ENCODE measurements at places on chromosomes 5 and 9.

DNA sequence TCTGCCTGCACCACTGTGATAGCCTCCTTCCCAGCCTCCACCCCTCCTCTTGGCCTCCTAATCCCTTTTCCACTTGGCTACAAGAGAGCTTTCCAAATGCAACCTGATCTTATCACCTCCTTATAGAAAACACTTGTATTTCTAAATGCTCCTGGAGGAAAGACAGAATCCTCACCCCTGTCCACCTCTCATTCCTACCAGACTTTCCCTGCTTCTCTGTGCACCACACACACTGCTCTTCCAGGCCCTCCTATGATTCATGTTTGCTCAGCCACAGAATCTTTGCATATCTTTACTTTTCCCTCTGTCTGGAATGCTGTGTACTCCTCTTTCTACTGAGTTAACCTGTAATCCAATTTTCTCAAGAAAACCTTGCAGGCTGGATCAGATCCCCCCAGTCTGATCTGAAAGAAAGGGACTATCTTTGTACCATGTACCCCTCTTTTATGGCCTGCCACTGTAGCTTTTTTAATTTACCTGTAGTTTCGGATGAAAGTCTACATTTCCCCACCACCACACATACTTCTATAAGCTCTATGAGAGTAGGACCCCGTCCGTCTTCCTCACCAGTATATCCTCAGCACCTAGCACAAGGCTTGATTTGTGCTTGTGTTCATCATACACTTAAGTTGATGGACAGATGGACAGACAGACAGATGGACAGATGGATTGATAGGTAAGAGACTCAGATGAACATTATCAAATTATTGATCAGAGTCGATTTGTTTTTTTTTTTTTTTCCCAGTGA lies 95.3 kb downstream of the GALNT10 start:
- no peak for DNase-seq

- DNase-seq, result no peak
Measured at GRCh38 chr9:104494808-104495207, 9.3 kb upstream of the OR13F1 start.

DNA sequence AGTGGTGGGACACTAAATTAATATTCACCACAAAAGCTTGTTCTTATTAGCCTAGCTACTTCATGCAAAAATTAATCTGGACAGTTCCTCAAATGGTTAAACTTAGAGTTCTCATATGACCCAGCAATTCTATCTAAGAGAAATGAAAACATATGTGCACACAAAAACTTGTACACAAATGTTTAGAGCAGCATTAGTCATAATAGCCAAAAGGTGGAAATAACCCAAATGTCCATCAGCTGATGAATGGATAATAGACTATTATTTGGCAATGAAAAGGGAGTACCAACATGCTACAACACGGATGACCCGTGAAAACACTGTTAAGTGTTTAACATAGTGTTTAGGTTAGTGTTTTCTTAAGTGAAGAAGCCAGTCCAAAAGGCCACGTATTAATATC lies 32.8 kb upstream of the TNIP1 start:
- DNase-seq, result no peak

DNA sequence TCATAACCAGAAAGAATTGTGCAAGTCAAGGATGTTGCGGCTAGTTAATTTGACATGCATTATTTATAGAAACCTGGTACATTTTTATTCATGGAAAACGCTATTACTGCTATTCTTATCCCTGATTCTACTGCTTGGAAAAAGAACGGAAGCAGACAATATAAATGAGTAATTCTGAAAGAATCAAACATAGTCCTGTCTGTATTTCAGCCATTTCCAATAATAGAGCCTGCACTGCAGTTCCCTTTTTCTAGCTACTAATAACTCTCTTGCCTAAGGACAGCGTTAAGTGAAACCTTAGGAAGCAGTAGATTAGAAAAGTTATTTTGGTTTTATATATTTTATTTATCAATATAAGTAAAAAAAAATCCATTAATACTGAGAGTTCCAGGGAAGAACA lies 414.9 kb downstream of the CYLC2 start:
- no peak for DNase-seq

- DNase-seq, result no peak
Measured at GRCh38 chr5:13063088-13063487, 881.4 kb downstream of the DNAH5 start.

GRCh38 chr9:36191686-36192085 lies 965 bp downstream of the CLTA start:
- DNase-seq, result no peak

- DNase-seq, result no peak
Measured at GRCh38 chr5:83540105-83540504, 68.6 kb downstream of the VCAN start.

GRCh38 chr9:76394960-76395252 lies 680 bp upstream of the RFK start:
- DNase-seq, result peak; percentile 64

DNA sequence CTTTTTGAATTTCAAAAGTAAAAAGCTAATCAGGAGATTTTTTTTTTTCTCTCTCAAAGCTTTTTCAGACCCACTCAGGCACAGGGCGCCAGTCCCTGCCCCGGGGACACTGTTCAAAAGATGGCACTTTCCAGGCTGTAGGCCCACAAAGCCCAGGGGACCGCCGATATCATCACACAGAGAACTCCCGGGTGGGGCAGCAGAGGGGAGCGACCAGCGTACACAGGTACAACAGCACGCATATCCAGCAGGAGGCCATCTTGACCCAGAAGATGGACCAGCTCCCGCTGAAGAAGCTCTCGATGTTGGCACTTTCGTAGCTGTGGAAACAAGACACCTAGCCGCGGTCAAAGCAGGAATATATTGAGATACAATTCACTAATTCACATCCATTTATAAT lies 108.3 kb downstream of the THBS4 start:
- DNase-seq, result no peak

GRCh38 chr9:136856541-136857141 lies 4.5 kb downstream of the MAMDC4 start:
- no peak for DNase-seq

DNA sequence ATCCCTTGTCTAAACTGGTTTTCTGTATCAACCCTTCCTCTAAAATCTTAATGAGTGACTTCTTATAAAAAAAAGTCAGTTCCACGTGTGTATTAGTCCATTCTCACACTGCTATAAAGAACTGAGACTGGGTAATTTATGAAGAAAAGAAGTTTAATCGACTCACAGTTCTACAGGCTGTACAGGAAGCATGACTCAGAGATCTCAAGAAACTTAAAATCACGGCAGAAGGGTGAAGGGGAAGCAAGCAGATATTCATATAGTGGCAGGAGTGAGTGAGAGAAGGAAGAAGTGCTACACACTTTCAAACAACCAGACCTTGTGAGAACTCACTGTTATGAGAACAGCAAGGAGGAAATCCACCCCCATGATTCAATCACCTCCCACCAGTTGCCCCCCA lies 307.8 kb upstream of the ARRDC3 start:
- DNase-seq, result no peak

- no peak for DNase-seq
Measured at GRCh38 chr5:132506094-132506692, 15.6 kb upstream of the IRF1 start.

- no peak for DNase-seq
Measured at GRCh38 chr5:125870256-125870655, 553.0 kb upstream of the GRAMD2B start.

DNA sequence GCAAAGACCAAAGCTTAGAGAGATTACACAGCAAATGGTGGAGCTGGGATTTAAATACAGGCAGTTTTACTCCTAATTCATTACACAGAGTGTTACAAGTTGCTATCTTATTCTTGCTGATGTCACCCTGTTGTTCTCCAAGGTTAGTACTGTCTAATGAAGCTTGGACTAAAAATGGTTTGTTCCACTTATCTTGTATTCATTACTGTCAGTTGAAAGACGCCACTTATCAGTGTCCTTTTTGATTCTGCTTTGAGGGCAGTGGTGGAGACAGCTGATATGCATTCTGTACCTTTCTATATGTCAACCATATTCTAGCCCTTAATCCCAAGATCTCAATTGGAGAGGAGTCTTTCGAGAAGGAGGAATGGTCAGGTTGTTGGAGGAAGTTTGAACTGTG lies 14.0 kb upstream of the DENND4C start:
- no peak for DNase-seq

GRCh38 chr5:88845081-88845697 lies 37.8 kb downstream of the MEF2C start:
- DNase-seq, result no peak

GRCh38 chr5:135680713-135681112 lies 101.9 kb upstream of the CXCL14 start:
- no peak for DNase-seq

- no peak for DNase-seq
Measured at GRCh38 chr9:2363138-2363745, 258.3 kb upstream of the VLDLR start.

- DNase-seq, result no peak
Measured at GRCh38 chr9:112170235-112170634, 4.9 kb downstream of the SUSD1 start.

GRCh38 chr5:176941951-176942350 lies 42.8 kb upstream of the HK3 start:
- DNase-seq, result no peak

DNA sequence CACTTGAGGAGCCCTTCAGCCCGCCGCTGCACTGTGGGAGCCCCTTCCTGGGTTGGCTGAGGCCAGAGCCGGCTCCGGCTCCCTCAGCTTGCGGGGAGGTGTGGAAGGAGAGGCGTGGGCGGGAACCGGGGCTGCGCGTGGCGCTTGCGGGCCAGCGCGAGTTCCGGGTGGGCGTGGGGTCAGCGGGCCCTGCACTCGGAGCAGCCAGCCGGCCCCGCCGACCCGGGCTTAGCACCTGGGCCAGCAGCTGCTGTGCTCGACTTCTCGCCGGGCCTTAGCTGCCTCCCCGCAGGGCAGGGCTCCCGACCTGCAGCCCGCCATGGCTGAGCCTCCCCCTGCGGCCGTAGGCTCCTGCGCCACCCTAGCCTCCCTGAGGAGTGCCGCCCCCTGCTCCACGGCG lies 6.2 kb upstream of the SHB start:
- no peak for DNase-seq

DNA sequence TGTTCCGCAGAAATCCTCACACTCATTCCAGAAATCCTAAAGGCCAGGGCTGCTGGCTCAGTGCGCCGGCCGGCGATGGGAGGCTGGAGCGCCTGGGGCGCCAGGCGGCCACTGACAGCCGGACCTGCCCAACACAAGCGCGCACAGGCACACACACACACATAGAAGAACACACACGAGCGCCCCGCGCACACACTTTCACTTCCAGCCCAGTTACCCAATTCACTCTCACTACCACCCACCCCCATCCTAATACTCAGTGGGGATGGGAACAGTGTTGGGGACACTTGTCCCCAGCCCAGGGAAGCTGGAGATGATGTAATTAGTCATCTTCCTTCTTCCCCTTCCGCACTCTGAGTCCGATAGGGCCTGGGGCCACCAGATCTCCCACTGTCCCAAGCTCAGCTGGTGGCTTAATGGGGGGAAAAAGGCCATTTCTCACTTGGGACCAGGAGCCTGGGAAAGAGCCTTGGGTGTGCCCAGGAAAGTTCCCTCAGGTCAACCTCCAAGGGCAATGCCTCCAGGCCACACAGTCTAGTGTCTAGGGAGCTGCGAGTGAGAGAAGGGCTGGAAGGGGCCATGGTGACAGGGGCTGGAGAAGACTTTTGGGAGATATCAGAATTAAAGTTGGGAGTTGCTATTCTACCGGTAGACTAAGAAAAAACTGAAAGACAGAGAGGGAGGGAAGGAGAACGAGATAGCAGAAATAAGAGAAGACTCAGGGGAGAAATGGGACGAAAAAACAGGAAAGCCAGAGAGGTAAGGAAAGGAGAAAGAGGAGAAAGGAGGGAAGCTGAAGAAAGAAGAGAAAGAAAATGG lies 1.7 kb downstream of the EBF1 start:
- DNase-seq, result no peak

GRCh38 chr9:87622098-87622497 lies 103.8 kb upstream of the CTSL start:
- DNase-seq, result no peak

DNA sequence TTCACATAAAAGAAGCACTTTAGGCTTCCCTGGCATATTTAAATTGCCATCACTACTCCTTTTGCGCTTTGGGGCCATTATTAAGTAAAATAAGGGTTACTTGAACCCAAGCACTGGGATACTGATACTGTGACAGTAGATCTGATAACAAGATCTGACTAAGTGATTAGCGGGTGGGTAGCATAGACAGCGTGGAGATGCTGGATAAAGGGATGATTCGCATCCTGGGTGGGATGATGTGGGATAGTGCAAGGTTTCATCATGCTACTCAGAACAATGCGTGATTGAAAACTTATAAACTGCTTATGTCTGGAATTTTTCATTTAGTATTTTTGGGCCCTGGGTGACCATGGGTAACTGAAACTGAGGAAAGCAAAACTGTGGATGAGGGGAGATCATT lies 75.1 kb downstream of the PTTG1 start:
- DNase-seq, result no peak

DNA sequence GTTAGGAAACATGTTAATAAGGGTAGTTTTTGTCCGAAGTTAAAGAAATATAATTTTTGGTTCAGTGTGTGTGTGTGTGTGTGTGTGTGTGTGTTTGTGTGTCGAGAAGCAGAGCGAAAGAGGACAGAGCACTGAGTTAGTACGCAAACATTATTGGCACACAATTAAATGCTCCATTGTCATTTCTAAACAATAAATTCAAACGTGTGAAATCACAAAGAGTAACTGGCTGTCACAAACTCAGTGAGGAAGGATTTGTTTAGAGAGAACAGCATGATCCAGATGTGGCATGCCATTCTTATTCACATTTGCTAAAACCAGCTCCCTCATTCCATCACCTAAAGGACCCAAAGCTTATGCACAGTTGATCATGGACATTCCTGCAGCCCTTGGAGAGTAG lies 970.8 kb downstream of the DTWD2 start:
- DNase-seq, result no peak

GRCh38 chr5:177455661-177456590 lies 9.3 kb downstream of the PRR7 start:
- peak; percentile 89 for DNase-seq

GRCh38 chr5:168989731-168990505 lies 311.0 kb downstream of the SLIT3 start:
- no peak for DNase-seq

DNA sequence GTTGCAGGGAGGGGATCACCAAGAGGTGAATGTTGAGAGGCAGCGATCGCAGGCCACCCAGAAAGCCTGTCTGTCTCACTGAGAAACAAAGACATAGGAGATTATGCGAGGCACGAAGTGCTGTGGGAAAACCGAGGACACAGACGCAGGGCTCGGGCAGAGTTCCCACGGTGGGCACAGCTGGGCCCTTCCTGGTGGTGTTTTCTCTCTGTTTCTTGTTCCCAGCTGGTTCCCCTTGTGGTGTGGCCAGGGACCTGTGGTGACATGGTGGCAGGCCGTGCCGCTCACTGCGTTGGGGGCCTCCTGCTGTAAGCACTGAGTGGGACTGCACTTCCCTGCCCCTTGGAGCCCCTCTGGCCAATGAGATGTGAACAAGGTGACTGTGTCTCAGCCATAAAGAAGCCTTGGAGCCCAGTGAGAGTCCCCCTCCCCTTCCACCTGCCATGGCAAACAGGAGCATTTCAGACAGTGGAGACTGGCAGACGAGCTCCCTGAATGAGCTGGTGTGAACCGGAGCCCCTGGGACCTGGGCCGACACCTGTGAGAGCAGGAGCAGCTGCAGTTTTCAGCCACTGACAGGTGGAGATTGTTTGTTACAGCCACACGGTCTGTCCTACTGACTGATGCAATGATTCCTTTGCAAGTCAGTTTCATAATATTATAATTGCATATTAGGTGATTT lies 13.2 kb upstream of the IRX4 start:
- no peak for DNase-seq

GRCh38 chr9:14278291-14278721 lies 35.6 kb downstream of the NFIB start:
- no peak for DNase-seq
